ENCODE measurements at places on chromosomes 7 and 10.

DNA sequence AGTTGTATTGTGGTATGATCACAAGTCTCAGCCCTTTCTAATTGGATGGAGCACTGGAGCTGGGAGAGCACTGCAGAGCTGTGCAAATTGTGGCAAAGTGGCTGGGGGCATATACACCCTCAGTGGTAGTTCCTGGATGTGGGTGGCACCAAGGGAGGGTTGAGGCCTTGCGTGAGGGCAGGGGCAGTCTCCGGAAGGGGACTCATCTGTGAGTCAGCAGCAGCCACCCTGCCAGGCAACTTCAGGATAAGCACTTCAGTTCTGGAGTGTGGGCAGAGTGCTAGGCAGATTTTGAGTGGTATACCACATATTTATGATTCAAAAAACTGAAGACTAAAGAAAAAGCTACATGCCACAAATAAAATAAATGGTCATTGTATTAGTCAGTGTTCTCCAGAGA lies 210.5 kb downstream of the ETV1 start:
- peak; percentile 64 for DNase-seq

- DNase-seq: no peak
These were observed 405.0 kb downstream of the SEMA3D start for GRCh38 chr7:84781838-84782237.

- DNase-seq: no peak
These were observed 123.3 kb downstream of the WDR37 start for GRCh38 chr10:1179346-1180070.

DNA sequence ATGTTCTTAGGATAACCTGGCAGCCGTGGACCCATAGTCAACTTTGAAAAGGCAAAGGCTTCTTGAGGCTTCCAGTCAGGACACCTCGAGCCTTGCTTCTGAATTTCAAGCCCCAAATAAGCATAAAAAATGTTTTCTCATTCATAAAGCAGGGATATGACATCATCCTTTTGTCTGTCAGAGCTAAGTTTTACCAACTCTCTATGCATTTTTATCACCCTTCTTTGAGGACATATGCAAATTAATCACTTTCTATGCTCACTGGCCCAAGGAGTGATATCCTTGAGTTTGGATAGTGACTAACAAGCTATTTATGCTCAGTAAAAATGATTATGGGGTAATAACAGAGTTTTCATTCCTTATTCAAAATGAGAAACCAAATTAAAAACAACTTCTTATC lies 159.4 kb downstream of the ANLN start:
- DNase-seq: no peak

- no peak for DNase-seq
These were observed 153.3 kb downstream of the ELMO1 start for GRCh38 chr7:37295401-37295800.

GRCh38 chr7:64625114-64626082 lies 40.5 kb upstream of the ZNF107 start:
- peak; percentile 7 for DNase-seq

GRCh38 chr10:78523453-78523852 lies 489.8 kb downstream of the RPS24 start:
- DNase-seq: no peak

- no peak for DNase-seq
These were observed 173.0 kb upstream of the NEBL start for GRCh38 chr10:21069929-21070700.

GRCh38 chr10:6530966-6531365 lies 49.1 kb downstream of the PRKCQ start:
- no peak for DNase-seq

- DNase-seq: no peak
These were observed 33.3 kb downstream of the MYO1G start for GRCh38 chr7:44945479-44945878.
